ENCODE measurements at places on chromosomes 2 and 18.

DNA sequence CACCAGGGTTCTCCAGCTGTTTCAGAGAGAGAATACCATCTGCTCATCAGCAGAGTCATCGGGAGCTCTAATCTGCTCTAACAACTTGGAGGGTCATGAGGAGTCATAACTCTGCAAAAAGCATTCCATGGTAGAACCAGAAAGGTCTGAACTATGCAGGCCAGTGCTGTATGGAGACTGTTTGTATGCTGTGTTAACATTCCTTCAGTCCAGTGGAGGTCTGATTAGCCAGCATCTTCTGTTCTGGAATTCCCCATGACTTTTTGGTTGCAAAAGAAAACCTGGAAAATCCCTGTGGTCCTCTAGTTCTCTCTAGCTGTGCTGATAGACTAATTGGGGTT lies 9.4 kb upstream of the ITGB6 start:
- no peaks in the 10 kb centered on the region for H3K36me3 ChIP-seq
- H3K27me3 ChIP-seq, result no peaks in the 10 kb centered on the region

DNA sequence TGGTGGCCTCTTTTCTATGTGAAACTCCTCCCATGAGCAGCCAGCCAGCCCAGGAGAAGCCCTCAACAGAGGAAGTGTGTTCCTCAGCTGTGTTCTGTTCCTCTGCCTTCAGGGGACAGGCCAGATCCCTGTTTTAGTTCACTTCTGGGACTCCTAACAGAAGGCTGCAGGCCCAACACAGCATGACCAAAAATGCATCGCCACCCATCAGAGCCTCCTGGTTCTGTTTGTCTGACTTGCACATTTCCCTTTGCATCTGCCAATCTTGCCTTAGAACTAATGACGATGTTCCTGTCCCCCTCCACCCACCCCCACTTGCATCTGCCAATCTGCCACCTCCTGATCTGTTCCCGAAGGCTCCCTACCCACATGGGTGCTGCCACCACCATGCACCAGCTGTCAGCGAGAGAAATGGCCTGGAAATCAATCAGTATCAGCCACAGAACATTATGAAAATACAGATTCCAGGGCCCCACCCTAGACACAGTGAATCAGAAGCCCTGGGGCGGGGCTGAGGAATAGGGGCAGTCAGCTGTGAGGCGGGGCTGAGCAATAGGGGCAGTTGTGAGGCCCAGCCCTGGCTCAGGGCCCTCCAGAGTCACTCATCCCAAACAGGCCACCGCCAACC lies 51.0 kb downstream of the FAM168B start:
- H3K27me3 ChIP-seq, result no peaks in the 10 kb centered on the region
- no peak overlapping the region for H3K4me3 ChIP-seq
- peaks cover 10% of the 10 kb centered on the region for H3K36me3 ChIP-seq

GRCh38 chr2:3172265-3172935 lies 205.2 kb downstream of the EIPR1 start:
- no peaks in the 10 kb centered on the region for H3K36me3 ChIP-seq
- no peak overlapping the region for H3K4me3 ChIP-seq
- no peak for DNase-seq
- no peaks in the 10 kb centered on the region for H3K27me3 ChIP-seq

DNA sequence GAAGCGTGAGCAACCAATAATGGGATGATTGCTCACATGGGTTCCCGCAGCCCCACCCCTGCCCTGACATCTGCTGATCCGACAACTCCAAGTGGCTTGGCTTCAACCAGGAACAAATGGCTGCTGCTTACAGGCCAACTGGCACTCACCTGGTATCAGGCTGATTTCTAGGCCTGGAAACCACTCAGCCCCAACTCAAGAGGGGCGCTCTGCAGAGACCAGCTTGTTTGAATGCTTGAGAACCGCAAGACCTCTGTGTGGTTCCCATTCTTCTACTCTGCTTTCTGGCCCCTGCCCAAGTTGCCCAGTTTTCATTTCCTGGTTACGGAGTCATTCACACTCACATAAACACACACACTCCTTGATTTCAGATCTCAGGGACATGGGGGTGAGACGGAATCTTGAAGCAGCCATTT lies 52.0 kb downstream of the TNP1 start:
- no peak overlapping the region for H3K27ac ChIP-seq
- H3K4me3 ChIP-seq, result no peak overlapping the region
- no peaks in the 10 kb centered on the region for H3K36me3 ChIP-seq
- no peaks in the 10 kb centered on the region for H3K27me3 ChIP-seq

- H3K27ac ChIP-seq, result no peak overlapping the region
- no peak overlapping the region for H3K4me3 ChIP-seq
- no peaks in the 10 kb centered on the region for H3K27me3 ChIP-seq
- no peak for DNase-seq
- H3K4me1 ChIP-seq, result peaks cover 48% of the 10 kb centered on the region
- H3K36me3 ChIP-seq, result peaks cover 34% of the 10 kb centered on the region
Observed at GRCh38 chr2:241225545-241225944, 37.1 kb downstream of the ANO7 start.

DNA sequence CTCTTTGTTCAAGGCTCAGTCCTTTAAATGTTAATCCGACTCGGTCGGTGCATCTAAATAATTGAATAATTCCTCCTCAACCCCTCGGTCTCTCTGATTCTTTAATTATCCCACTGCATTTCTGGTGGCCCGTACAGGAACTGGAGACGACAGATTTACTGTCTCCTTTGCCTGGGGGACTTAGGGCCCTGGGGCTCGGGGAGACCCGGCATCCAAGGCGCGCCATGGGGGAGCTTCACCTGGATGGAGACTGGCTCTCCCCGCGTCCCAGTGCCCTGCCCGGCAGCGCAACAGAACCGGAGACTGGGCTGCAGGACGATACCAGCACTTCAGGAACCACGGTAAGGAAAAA lies 47.7 kb upstream of the SELENOI start:
- peak overlapping the region; percentile 54 for H3K27ac ChIP-seq
- H3K4me3 ChIP-seq, result peak overlapping the region; percentile 46
- no peak for DNase-seq

All from right atrium auricular region (tissue), 2 donors.